MCF 10A (cell line): ENCODE measurements at places on chromosomes 5 and 9. TPM values are rescaled to one million over a fixed set of nuclear protein-coding genes. Genes with fewer than 3 reads are reported as not detected.

The SWI5 gene
- 27.7 and 39.0 TPM in 2 replicates for total RNA-seq

The MARVELD2 gene
- total RNA-seq: 19.4 and 21.8 TPM in 2 replicates

The BHMT gene
- not detected in 2 replicates for total RNA-seq

The PAIP1 gene
- total RNA-seq: 105 and 116 TPM in 2 replicates

The TOPORS gene
- total RNA-seq: 16.7 and 18.4 TPM in 2 replicates

The BSPRY gene
- total RNA-seq: 0.17 and 0.21 TPM in 2 replicates

The FBP2 gene
- not detected in 2 replicates for total RNA-seq

The LCN9 gene
- not detected in 2 replicates for total RNA-seq

The HAVCR1 gene
- total RNA-seq: 0.42 TPM in 1 of 2 replicates, not detected in the other

The ARL14EPL gene
- not detected in 2 replicates for total RNA-seq

The FGF1 gene
- total RNA-seq: 0.34 and 0.65 TPM in 2 replicates

The GADD45G gene
- 0.69 TPM in 1 of 2 replicates, not detected in the other for total RNA-seq

The CD74 gene
- not detected in 2 replicates for total RNA-seq

The TBC1D13 gene
- 10.9 and 13.8 TPM in 2 replicates for total RNA-seq

The BTNL3 gene
- not detected in 2 replicates for total RNA-seq

The ANXA1 gene
- total RNA-seq: 731 and 810 TPM in 2 replicates

- no peak for DNase-seq
Measured at GRCh38 chr5:129541051-129541450, 81.0 kb downstream of the ADAMTS19 start.

- DNase-seq: no peak
Measured at GRCh38 chr5:135484674-135485086, 32.5 kb upstream of the TIFAB start.

DNA sequence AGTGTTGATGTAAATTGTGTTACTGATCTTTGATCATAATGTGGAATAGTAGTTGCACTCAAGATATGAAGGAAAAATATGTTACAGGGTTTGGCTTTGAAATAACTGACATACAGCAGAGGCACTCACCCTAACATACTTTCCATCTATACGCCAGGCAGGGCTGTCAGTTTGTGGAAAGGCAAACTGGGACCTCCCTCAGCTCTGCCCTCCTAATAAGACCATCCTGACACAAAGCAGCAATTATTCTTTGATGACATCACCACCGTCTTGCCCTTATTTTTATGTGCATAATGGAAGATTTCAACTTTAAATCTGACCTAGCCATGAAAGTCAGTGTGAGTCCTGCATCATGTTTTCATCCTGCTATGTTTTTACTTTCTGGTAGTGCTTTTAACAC is 42.9 kb downstream of the ITGA1 start:
- DNase-seq: no peak

GRCh38 chr5:157004893-157005551 is 42.0 kb upstream of the TIMD4 start:
- no peak for DNase-seq

DNA sequence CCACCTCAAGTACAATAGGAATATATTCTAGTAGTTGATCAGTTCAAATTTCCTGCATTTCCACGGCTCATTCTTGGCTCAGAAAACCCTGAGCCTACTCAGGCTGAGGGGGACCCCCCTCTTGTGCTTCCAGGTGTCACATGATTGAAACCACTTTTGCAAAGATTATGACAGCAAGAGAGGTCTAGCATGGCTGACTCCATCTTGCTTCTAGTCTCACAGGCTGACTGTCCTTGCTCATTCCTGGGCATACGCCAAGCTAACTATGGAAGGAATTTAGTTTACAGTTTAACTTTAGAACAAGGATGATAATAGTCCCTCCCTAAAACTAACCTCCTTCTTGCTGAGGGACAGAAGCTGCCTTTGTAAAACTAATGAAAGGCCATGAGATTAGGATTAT is 154.1 kb downstream of the SNX18 start:
- DNase-seq: no peak

GRCh38 chr5:93330506-93330905 is 250.5 kb downstream of the NR2F1-AS1 start:
- peak; percentile 39 for DNase-seq

DNA sequence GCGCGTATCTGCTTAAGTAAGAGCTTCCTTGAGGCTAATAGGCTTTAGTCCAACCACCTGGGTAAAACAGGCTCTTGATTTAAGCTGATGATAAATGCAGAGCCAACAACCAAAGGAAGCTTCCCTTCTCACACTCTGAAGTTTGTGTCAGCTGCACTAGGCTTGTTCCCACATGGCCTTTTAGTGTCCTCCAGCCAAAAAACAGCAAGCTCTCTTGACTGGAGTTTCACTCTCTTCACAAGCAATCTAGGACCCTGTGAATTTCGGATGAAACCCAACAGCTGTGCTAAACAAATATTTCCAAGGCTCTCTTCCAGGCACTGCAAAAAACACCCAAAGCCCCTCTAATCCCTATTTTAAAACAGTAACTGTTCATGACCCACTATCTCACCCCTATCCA is 63.9 kb downstream of the SAXO1 start:
- DNase-seq: no peak

GRCh38 chr9:133470988-133471387 is 7.9 kb downstream of the SLC2A6 start:
- no peak for DNase-seq

- DNase-seq: no peak
Measured at GRCh38 chr5:132758451-132758850, 11.2 kb downstream of the CCNI2 start.

- DNase-seq: no peak
Measured at GRCh38 chr9:87844506-87844905, 38.2 kb upstream of the SPATA31E1 start.

DNA sequence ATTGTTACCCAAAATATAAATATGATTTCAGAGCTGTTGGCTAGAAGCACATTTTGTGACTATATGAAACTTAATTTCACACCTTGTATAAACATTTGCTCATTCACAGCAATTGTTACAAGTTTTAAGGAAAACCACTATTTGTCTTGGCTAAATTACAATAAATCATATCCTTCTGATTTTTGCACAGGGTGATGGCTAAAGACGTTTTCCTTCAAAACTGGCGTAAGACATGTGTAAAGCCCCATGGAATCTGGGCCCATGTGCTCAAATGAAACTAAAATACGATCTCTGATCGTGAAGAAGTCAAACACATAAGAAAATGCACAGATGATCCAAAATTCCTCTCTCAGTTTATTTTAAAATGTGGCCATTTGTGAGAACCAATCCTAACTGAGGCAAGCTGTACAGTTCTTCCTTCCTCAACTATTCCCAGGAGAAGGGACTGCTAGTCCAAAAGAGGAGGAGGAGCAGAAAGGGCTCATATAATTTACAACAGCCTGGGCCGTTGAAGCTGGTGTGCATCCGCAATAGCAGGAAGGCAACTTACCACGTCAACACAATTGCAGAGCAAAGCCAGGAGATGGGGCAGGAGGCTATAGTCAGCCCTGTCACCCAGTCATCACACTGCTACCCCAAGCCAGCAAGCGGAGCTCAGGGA is 98.4 kb downstream of the MED27 start:
- no peak for DNase-seq

DNA sequence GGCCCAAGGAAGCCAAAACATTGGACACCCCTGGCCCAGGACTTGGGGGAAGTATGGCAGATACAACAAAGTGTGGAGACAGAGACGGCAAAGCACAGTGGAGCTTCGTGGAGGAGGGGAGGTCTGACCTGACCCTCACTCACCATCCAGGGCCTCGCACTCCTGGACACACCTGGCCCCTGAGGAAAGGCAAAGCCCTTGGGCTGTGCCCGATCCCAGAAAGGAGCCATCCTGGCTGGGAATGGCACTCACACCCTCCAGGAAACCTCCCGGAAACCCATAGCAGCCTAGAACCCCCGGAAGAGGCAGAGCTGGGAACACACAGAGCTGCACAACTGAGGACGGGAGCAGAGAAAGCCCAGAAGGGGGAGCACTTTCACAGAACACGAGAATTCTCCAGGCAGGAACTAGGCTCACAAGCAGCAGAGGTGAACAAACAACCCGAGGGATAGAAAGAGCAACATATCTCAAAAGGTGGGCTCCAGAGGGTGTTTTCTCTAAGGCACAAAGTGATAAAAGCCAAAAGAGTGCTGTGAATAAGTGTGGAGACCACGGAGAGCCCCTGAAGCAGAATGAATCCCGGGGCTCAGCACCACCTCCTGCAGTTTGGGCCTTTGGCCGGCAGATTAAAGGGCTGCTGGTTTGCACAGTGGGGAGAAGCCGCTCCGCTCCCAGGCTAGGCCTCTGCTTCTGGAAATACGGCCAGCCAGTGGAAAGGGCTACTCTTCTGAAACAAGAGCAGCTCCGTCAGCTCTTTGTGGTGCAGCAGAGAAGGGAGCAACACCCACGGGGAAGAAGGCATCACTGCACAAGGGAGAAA is 108.2 kb downstream of the UBE2R2 start:
- DNase-seq: peak; percentile 67

DNA sequence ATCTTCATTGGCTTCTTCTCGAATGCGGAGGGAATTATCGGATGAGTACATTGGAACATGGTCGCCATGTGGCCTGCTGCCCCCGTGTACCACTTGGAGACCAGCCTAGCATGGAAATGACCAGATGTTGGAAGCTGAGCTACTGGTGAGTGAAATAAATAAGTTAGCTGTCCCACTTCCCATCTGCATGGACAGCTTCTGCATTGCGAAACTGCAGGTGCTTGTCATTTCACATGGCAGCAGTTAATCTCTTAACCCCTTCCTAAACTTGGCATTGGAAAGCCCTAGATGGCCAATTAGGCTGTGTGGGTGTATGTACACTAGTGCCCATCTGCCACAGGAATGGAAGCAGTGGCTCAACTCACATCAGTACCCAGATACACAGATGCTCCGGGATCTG is 246.6 kb upstream of the IL12B start:
- DNase-seq: no peak

GRCh38 chr9:85940275-85940831 is 593 bp upstream of the NAA35 start:
- DNase-seq: no peak

DNA sequence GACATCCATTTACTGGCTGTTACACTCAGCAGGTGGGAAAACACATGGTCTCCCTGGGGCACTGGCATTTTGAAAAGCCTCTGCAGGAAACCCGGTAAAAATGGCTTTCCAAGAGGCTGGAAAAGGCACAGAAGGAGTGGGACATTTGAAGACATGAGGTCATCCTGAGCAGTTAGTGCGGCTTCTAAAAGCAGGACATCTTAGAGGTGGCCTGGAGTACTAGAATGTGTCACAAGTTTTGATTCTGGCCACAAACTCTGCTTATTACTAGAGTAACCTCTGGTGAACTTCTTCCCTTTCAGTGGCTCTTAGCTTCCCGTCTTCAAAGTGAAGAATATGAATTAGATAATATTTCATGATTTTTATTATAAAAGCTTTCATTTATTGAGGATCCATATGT is 423.0 kb upstream of the BRINP1 start:
- DNase-seq: no peak

GRCh38 chr5:89994266-89994665 is 415.3 kb downstream of the CETN3 start:
- DNase-seq: no peak

DNA sequence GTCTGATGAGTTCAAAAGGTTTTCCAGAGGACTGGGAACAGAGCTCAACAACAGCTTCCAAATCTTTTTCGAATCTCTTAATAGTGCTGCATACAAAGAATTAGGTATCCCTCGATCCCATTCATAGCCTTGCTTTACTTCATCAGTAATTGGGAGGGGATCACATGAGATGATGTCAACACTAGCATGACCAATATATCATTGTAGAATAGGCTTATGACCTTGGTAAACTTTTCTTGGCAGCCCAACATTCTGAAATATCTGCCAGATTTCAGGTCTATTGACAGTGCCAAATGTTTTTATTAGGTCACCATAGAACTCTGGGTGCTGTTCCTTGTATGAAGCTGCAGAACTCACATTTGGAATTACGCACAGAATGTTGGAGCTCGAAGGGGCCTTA is 228.9 kb downstream of the FGF10 start:
- no peak for DNase-seq

GRCh38 chr5:175614223-175614815 is 43.6 kb upstream of the HRH2 start:
- DNase-seq: no peak

DNA sequence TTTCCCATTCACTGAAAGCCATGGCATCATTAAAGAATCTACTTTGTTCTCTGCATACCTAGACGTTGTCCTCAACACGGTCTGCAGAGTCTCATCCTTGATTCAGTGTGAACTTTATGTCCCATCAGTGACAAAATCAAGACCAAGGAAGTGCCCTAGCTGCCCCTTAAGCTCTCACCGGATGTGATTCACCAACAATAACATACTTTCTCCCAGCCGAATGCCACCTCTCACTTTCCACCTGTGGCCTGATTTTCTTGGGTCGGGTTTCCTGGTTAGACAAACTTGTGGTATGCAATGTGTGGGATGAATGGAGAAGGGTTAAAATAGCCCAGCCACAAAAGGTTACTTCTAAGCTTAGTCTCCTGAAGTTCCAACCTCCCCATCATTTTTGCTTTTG is 145.3 kb upstream of the PAPPA start:
- DNase-seq: peak; percentile 61

GRCh38 chr5:35246411-35246810 is 16.1 kb upstream of the PRLR start:
- no peak for DNase-seq

DNA sequence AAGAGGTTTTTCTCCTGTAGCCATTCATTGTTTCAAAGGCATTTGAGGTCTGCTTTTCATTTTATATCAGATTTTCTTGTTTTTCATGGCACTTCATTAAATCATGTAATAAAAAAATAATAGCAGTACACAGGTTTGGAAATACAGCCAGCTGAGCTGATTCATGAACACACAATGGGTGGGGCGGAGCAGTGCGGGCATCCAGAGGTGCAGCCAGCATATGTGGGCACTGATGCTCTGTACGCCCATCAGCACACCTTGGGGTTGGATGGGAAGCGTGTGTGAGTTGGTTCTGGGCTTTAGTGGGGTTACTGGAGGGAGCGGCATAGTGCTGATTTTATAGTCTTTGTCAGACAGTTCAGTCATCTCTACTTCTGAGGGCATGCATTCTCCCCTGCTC is 54.2 kb upstream of the IRX4 start:
- peak; percentile 47 for DNase-seq

GRCh38 chr9:4145482-4145881 is 154.4 kb downstream of the GLIS3 start:
- no peak for DNase-seq

DNA sequence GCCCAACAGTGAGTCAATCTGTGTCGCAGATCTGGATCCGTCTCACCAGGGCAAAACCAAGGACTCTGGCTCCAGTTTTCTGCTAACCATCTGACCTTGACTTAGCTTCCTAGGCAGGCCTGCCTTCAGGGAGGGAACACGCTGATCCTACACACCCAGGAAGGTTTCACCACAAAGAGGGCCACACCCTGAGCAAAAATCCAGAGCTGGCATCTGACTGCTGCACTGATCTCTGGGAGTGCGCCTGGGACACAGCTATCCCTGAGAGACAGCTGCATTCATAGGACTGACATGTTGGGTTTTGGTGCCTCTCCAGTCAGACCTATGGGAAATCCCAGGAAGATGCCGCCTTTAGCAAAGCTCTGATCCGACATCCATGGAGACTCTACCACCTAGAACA is 47.5 kb downstream of the CDK5RAP2 start:
- DNase-seq: peak; percentile 96

GRCh38 chr9:36559036-36559695 is 13.5 kb upstream of the MELK start:
- DNase-seq: peak; percentile 37
